ENCODE measurements at places on chromosomes 4 and X. TPM values are rescaled to one million over a fixed set of nuclear protein-coding genes. Genes with fewer than 3 reads are reported as not detected.

The CACNA1F gene
- 0.38 TPM for total RNA-seq

The IDUA gene
- total RNA-seq, result 4.3 TPM

The FAM9C gene
- not detected for total RNA-seq

The RAI2 gene
- 4.2 TPM for total RNA-seq

- no peaks in the 10 kb centered on the region for H3K27me3 ChIP-seq
- no peaks in the 10 kb centered on the region for H3K36me3 ChIP-seq
- no peak overlapping the region for H3K4me3 ChIP-seq
- H3K4me1 ChIP-seq, result no peaks in the 10 kb centered on the region
Observed at GRCh38 chr4:127244515-127244914, 388.2 kb upstream of the INTU start.

- H3K27me3 ChIP-seq, result no peaks in the 10 kb centered on the region
- no peak for DNase-seq
- H3K4me3 ChIP-seq, result no peak overlapping the region
- no peaks in the 10 kb centered on the region for H3K4me1 ChIP-seq
Observed at GRCh38 chr4:184836613-184837012, 10.8 kb upstream of the ACSL1 start.

DNA sequence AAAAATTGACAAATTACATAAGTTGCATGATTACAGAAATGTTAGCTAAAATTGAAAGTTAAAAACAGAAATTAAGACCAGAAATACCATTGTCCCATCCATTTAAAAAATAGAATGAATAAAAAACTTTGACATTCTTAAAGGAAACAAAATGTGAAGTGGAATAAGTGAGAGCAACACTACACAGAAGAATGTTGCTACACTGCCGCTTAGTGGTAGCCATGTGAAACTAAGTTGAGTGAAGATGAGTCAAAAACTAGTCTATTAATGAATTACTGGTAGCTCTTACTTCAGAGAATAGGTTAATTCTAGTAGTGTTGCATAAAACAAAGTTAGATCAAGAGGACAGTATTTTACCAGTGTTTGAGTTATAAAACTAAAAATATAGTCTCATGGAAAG is 571.0 kb upstream of the KLHL4 start:
- no peak overlapping the region for H3K4me3 ChIP-seq
- H3K36me3 ChIP-seq, result no peaks in the 10 kb centered on the region
- DNase-seq, result no peak
- no peak overlapping the region for H3K27ac ChIP-seq
- H3K27me3 ChIP-seq, result no peaks in the 10 kb centered on the region
- H3K4me1 ChIP-seq, result no peaks in the 10 kb centered on the region

DNA sequence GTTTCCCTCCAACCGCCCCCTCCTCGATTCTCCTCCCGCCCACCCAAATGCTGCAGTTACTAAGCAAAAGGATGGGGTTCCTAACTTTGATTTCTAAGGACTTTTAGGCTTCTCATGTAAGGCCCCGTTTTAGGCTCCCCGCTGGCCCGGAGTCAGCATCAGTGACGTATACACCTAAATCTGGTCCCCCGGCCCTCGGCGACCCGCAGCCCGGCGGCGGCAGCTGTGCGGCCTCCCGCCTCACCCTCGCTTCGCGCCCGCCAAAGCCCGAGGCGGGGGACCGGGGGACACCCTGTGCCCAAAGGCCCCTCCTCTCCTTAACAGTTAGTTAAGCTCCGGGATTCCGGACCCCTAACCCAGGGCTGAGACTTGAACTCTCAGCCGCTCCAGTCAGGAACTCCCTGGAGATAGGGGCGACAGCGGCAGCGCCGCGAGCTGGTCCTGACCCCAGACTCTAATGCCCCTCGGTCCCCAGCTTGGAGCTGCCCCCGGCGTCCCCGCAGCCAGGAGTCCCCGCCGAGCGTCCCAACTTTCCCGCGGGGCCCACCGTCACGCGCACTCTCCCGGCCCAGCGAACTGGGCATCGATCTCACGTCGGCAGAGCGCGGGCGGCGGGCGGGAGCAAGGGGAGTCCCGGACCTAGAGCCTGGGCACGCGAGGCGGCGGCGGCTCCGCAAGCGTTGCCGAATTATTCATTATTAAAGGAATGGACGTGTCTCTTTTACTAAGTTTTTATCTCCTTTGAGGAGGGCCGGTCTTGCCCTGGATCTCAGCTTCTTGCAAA is 1.5 kb upstream of the NR3C2 start:
- H3K4me3 ChIP-seq, result peak overlapping the region; percentile 92
- no peaks in the 10 kb centered on the region for H3K4me1 ChIP-seq
- H3K27me3 ChIP-seq, result no peaks in the 10 kb centered on the region
- H3K27ac ChIP-seq, result peak overlapping the region; percentile 39

DNA sequence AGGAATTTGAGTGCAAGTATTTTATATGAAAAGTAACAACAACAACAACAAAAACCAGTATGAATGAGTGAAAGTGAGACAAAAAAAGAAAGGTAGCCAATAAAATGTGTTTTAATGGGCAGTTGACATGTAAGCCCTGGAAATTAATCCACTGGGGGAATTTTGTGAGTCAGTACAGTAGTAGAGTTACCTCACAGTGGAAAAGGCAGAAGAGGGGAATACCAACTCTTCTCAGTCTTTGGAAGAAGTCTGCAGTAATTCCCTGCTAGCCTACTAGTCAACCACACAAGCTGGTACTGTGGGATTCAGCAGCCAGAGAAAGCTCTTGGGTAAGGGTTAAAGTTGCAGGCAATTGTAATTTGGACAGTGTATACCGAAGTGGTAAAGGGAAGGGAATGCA is 76.3 kb upstream of the IL15 start:
- H3K4me1 ChIP-seq, result no peaks in the 10 kb centered on the region
- H3K4me3 ChIP-seq, result no peak overlapping the region
- no peaks in the 10 kb centered on the region for H3K27me3 ChIP-seq
- H3K27ac ChIP-seq, result no peak overlapping the region
- no peaks in the 10 kb centered on the region for H3K36me3 ChIP-seq

DNA sequence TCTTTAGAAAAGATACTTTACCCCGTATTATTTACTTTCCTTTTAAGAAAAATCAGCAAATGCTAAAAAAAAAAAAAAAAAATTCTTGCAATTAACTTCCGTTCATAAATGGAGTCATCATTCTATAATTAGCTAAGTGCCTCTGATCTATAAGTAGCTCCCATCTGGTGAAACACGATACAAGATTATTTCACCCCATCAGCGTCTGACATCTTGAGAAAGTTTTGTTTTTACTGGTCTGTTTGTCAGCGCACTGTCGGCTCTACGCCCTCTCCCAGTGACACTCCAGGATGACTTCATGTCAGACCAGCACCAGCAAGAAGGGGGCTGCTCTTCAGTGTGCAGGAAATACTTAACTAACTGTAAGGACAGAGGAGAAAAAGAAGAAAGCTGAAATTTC is 108.3 kb downstream of the AFAP1 start:
- peaks cover 62% of the 10 kb centered on the region for H3K36me3 ChIP-seq
- peaks cover 41% of the 10 kb centered on the region for H3K4me1 ChIP-seq
- no peaks in the 10 kb centered on the region for H3K27me3 ChIP-seq
- no peak overlapping the region for H3K4me3 ChIP-seq
- no peak for DNase-seq

GRCh38 chr4:176277162-176277904 is 8.3 kb upstream of the ASB5 start:
- no peak overlapping the region for H3K27ac ChIP-seq
- DNase-seq, result no peak
- no peaks in the 10 kb centered on the region for H3K27me3 ChIP-seq
- no peak overlapping the region for H3K4me3 ChIP-seq
- no peaks in the 10 kb centered on the region for H3K4me1 ChIP-seq

- H3K36me3 ChIP-seq, result no peaks in the 10 kb centered on the region
- H3K27me3 ChIP-seq, result peaks cover 33% of the 10 kb centered on the region
- no peak for DNase-seq
- no peaks in the 10 kb centered on the region for H3K4me1 ChIP-seq
- H3K4me3 ChIP-seq, result no peak overlapping the region
Observed at GRCh38 chr4:7183780-7184460, 8.4 kb upstream of the SORCS2 start.

Measured in esophagus squamous epithelium (tissue), 5 donors.